AG10803 (cell line): ENCODE measurements at places on chromosomes 2 and 18.

- no peak for DNase-seq
Measured at GRCh38 chr2:27805180-27805579, 33.7 kb downstream of the MRPL33 start.

DNA sequence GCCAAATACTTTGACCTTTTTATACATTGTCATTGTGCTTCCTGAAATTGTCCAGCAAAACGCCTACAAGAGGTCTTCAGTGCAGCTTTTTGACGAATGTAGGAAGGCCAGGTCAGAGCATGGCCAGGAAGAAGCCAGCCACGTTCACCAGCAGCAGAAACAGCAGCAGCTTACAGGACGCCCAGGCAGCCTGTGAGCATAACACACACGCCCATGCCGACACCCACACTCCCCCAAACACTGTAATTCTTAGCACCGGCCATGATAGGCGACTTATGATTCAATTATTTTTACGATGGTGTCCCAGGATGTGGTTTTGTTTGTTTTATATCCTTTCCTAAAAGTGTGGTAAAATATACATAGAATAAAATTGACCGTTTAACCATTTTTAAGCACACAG lies 249.1 kb upstream of the SALL3 start:
- DNase-seq = no peak

GRCh38 chr2:62338111-62338510 lies 142.2 kb downstream of the B3GNT2 start:
- no peak for DNase-seq

- DNase-seq = no peak
Measured at GRCh38 chr2:11592671-11593574, 59.1 kb downstream of the GREB1 start.

- no peak for DNase-seq
Measured at GRCh38 chr2:149544692-149545091, 42.9 kb downstream of the MMADHC start.

- DNase-seq = no peak
Measured at GRCh38 chr2:84441505-84441904, 17.6 kb downstream of the SUCLG1 start.

DNA sequence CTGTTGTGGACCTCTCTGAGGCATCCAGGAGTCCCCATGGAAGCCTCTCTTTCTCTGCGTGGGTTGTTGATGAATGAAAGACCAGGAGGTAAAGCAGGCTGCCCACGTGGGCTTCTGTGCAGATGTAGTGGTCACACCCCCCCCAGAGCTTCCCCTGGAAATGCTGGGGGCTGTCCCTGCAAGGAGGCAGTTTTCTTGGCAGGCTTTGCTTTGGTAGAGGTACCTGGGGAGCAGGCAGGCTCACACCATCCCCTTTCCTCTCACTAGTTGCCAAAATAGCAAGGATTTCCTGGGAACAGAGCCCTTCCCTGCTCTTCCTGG lies 97.6 kb upstream of the MAP3K20 start:
- DNase-seq = no peak

- DNase-seq = no peak
Measured at GRCh38 chr18:26543373-26543772, 5.0 kb downstream of the KCTD1 start.

DNA sequence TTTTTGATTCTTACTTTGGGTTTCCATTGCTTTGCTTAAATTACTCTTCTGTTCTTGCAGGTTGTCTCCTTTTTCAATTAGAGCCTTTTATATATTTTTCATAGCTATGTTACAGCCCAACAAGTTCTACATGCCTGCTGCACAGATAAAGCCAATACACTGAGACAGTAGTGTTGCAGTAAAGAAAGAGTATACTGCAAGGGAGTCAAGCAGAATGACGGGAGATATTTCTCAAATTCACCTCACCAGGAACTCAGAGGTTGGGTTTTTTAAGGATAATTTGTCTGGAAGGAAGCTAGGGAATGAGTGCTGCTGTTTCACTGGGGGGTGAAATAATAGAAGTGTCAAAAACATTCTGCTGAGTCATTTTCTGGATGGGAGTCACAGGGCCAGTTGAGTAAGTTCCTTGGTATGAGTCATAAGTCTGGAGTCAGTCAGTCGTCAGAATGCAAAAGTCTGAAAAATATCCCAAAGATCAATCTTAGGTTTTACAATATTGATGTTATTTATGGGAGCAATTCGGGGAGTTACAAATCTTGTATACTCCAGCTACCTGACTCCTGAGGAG lies 193.0 kb upstream of the RGPD4 start:
- peak; percentile 85 for DNase-seq

DNA sequence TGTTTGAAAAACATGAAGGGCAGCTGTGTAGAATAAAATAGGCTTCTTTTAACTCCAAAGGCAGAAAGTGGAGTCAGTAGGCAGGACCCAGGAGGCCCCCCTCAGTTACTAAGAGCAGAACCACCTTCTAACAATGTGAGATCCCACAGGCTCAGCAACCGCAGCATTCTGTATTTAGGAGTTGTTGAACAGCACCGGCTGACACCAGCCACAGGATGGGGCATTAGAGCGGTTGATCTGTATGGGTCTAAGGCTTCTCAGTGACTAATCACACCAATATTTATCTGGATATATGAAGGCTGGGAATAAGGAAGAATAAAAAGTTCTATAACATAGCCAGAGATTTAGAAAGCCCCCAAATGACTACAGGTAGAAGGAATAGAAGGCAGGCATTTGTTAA lies 51.7 kb downstream of the MYO5B start:
- DNase-seq = no peak

GRCh38 chr18:53780666-53781065 lies 443.8 kb downstream of the MBD2 start:
- DNase-seq = no peak

DNA sequence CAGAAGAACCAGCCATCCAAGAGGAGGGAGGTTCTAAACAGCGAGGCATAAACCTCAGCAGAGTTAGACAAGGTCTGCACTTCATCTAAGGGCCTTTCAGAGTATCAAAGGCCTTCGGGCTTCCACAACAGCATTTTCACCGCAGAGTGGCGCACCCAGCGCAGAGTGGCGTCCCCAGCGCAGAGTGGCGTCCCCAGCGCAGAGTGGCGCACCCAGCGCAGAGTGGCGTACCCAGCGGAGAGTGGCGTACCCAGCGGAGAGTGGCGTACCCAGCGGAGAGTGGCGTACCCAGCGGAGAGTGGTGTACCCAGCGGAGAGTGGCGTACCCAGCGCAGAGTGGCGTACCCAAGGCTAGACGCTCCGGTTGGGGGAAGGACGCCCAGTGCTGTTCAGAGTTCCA lies 137.9 kb downstream of the ZNF516 start:
- no peak for DNase-seq

DNA sequence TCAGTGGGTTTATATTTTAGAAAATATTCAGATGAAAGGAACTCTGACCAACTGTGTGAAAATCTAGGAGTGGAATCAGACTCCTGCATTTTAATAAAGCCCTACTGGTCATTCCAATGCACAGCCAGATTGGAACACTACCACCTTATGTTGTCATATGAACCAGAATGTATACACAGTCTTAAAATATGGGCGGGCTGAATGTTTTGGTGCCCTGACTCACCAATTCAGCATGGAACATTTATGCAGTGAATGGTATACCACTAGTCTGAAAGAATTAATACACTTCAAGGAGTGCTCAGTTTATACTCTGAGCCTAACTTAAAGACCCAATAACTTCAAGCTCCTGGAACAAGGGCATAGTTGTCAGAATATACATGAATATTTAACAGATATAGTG lies 280.9 kb upstream of the TCF4 start:
- DNase-seq = no peak

DNA sequence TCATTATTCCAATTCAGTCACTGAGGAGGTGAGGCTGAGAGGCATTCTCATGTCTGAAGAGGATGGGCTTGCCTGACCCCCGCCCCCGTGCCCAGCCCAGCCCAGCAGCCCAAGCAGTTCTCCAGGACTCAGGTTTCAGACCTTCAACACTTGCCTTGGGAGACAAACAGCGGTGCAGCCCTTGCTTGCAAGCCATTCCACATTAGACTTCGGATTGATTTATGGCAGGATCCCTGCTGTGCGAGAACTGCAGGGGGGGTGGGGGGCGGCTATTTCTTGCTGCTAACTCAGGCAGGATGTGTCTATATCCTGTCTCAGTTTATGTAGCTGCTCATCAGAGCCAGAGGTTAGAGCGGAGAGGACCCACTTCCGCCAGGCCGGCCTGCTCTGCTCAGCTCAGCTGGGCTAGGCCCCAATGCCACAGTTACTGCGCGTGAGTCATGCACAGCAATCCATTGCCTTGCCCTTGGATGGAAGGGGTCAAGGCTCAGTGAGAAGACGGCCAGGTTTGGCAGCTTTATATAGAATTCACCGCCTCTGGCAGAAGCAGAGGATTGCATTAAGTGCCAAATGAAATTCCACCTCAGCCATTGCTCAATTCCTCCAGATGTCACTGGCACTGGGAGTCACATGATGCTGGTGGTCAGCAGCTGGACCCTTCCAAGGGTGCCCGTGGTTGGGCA lies 1.8 kb downstream of the GYPC start:
- peak; percentile 100 for DNase-seq

DNA sequence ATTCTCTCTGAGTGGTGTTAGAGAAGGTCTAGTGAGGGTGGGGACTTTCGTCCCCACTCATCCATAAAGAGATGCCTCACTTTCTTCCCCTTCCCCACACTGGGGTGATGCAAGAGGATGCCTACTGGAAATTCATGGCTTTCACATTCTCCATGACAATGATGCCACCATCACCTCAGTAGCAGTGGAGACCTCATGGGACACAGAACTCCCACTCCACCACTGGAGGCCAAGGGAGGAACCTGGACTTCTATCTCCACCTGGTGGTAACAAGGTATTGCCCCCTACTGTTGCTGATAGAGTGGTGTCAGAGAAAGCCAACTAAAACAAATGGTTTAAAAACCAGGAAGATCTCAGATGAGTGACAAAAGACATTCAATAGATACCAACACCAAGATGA lies 110.9 kb downstream of the INHBB start:
- DNase-seq = no peak

DNA sequence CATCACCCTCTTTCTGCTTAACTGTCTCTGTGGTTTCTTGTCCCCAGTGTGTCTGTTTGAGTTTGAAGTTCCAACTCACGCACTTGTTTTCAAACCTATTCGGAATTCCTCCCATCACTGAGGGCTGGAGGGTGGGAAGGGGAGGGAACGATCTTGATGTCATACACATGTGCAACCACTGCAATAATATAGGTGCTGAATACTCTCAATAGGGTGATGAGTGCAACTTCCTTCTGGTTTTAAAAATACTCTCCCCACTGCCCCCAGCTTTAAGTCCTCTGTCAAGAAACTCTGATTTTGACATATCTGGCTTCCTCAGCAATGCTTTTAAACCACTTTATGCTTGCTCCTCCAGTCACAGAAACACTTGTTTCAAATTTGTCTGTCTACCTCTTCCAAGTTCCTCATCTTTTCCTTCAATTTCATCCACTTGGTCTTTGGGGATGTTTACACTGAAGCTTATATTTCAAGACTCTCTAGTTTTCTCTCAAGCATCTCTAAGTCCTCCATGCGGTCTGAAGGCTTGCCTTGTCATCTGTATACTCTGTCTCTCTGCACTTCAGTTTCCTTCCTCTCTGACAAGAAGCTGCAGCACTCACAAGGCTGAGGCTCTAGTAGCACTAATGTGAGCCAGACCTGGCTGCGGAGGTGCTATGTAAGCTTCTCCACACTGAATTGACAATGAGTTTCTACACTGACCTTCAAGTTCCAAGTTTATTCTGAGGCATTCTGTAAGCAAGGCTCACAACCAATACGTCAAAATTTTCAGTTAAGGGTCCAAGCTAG lies 422.3 kb downstream of the ZEB2 start:
- no peak for DNase-seq

DNA sequence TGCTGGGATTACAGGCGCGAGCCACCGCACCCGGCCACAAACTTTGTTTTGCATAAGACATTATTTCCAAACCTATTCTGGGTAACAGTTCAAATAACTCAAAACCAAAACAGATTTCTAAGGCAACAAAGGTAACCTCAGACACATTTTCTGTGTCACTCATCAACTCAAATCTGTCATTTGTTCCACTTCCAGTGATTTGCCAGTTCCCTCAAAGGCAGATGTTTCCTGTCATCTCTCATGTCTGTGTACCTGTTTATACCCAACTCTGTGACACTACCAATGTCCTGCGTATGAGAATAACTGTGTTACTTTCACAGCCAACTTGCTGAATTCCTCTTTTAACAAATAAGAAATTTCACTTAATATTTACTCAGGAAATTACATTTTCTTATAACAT lies 54.4 kb downstream of the SCN3A start:
- no peak for DNase-seq

GRCh38 chr2:145598434-145598833 lies 1078.5 kb upstream of the ZEB2 start:
- no peak for DNase-seq
